ENCODE measurements at places on chromosomes 5 and 9. TPM values are rescaled to one million over a fixed set of nuclear protein-coding genes. Genes with fewer than 3 reads are reported as not detected.

The MPDZ gene
- total RNA-seq: not detected

The AK6 gene
- total RNA-seq: 10.6 TPM

The ABO gene
- total RNA-seq: 0.31 TPM

The SLC23A1 gene
- total RNA-seq: not detected

The RORB gene
- total RNA-seq: not detected

DNA sequence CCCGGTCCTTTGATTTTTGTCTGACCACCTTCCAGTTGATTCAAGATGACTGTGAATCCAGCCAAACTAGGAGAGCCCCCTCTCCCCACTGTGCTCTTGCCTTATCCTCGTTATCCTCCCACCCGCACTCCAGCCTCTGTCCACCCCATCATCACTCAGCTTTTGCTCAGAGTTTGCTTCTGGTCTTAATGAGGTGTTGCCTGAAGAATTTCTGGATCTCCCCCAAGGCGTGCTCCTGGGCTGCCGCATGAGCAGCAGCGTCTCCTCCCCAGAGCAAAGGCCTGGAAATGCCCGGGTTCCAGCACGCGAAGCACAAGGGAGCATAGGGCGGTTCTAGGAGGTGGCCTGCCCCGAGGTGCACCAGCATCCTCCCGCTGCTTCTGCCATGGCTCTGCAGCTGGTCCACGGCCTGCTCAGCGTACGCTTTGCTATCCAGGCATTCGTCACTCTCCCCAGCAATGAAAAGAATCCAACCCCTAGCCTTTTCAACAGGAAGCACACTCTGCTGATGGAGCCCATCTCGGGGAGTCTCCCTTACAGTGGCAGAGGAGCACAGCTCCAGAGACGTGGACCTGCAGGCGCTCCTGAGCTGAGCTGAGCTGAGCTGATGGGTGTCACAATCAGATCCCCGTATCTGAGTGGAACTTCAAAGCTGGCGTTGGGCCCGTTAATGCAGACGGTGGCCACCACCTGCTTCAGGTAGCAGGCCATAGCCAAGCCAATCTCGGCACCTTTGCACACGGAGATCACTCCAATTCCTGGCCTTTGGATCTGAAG is 50.7 kb downstream of the BAAT start:
- no peak overlapping the region for H3K4me3 ChIP-seq
- H3K27ac ChIP-seq: no peak overlapping the region
- no peaks in the 10 kb centered on the region for H3K27me3 ChIP-seq

- H3K4me3 ChIP-seq: no peak overlapping the region
- DNase-seq: no peak
- H3K27ac ChIP-seq: no peak overlapping the region
- no peaks in the 10 kb centered on the region for H3K27me3 ChIP-seq
- H3K36me3 ChIP-seq: no peaks in the 10 kb centered on the region
Observed at GRCh38 chr5:7208938-7209337, 187.0 kb upstream of the ADCY2 start.

DNA sequence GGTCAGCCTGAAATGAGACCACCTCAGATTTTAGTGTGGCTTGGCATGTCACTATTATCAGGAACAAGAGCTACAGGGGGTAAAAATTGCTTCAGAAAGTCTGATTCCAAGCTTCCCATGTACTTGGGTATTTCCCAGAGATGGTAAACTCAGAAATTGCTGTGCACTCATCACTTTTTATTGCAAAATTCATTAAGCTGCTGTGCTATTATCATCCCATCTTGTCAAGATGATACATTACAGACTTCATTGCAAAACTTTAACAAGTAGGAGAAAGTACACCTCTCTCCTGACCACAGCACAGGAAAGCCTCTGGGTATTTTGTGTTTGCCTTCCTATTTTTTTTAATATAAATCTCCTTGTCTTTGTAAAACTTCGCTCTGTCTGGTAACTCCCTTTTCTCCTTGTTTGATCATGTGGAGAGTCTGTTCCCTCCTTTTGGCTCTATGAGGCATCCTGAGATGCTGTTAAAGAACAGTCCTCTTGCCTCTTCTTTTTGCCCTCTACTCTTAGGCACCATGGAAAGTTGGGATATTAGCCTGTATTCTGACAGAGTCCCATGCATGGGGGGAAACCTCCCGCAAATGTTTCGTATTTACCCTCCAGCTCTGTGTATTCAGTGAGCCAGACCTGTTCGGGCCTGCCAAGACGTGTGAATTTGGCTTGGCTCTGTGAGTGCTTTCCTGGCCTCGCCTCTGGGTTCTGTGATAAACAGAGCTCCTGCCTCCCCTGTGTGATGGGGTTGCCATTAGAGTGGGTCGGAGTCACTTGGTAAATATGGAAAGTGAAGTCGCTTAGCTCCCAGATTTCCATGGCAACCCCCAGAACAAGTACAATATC is 260.7 kb downstream of the NR3C1 start:
- DNase-seq: no peak
- no peak overlapping the region for H3K4me3 ChIP-seq
- peaks cover 8% of the 10 kb centered on the region for H3K36me3 ChIP-seq

DNA sequence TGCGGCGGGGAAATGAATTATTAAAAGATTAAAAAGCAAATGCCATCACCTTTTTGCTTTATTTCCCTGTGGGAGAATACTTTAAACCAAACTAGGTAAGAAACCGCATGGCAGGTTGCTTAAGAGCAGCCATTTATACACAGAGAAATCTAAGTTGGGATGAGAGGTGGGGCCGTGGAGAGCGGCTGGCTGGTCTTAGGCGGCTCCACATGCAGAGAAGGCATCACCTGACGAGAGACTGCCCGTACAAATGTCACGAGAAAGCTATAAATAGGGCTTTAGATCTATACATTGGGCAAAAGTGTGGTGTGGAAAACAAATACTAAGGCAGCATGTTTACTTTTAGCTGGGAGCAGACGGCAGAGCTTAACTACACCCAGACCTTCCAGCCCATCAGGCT is 39.4 kb downstream of the MED27 start:
- no peak overlapping the region for H3K4me3 ChIP-seq
- H3K4me1 ChIP-seq: peaks cover 3% of the 10 kb centered on the region
- no peak overlapping the region for H3K27ac ChIP-seq
- no peak for DNase-seq

DNA sequence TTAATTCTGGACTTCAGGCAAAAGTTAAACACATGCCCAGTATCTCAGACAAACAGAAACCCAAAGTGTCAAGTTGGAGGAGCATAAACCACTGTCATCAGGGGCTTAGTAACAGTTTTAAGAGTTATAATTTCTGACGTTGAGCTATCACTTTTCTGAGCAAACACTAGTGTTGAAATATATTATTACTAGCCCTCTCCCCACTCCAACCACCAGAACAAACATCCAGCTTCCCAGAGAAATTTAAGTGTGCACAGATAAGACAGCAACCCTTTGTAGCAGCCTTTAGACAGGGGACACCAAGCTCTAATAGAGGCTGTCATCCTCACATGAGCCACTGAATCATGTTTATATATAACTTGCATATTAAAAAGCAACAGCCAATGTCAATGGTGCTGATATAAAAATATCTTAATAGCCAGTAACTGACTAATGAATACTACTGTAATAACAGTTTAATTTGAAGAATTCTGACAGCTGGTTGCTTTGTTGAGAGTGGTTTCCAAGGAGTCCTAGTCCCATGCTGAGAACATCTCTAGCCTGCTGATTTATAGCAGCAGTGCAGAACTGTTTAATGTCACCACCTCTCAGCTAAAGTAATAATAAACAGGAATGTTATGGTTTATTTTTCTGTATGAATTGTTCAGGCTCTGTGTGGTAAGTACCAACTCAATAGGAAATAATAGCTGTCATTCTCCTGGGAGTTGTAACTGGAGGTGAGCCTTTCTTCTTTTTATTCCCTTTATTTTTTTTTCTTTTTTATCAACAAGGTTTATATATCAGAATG is 528.7 kb upstream of the ZNF608 start:
- no peaks in the 10 kb centered on the region for H3K36me3 ChIP-seq
- no peak overlapping the region for H3K4me3 ChIP-seq
- no peaks in the 10 kb centered on the region for H3K4me1 ChIP-seq
- DNase-seq: no peak
- H3K27ac ChIP-seq: no peak overlapping the region

DNA sequence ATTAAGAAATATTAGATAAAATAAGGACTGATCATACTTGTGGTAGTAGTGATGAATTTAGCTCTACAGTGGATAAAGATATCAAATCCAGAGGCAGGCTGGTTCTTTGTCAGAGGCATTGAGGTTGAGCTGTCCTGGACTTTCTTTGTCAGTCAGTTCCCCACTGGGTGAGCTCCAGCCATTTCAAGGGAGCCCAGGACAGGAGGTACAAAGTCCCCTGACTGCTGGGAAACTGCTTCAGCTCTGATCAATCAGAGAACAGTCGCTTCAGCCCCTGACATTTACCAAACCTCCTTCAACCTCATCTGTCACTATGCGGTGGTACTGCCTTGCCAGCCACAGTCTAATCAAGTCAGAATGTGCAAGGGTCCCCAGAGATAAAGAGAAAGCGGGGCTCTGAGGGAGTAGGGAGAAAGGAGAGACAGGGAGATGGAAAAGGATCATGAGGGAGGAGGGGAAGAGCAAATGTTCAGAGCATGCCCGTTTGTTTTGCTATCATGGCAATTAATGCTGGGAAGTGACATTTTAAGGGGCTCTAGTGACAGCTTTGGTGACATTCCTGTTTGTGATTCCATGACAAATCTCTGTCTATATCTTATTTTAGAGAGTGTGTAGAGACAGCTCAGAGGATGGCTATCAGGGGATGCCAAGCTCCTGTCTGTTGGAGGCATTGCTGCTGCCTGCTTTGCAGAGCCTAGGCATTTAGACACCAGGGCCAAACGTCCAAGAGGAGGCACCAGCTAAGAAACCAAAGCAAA is 223.2 kb downstream of the ASTN2 start:
- H3K4me3 ChIP-seq: no peak overlapping the region
- H3K4me1 ChIP-seq: no peaks in the 10 kb centered on the region
- no peaks in the 10 kb centered on the region for H3K36me3 ChIP-seq
- no peak for DNase-seq

- no peak overlapping the region for H3K4me3 ChIP-seq
- H3K27ac ChIP-seq: no peak overlapping the region
- no peaks in the 10 kb centered on the region for H3K4me1 ChIP-seq
- DNase-seq: no peak
- no peaks in the 10 kb centered on the region for H3K27me3 ChIP-seq
Observed at GRCh38 chr5:74243634-74244033, 396.9 kb downstream of the ENC1 start.

DNA sequence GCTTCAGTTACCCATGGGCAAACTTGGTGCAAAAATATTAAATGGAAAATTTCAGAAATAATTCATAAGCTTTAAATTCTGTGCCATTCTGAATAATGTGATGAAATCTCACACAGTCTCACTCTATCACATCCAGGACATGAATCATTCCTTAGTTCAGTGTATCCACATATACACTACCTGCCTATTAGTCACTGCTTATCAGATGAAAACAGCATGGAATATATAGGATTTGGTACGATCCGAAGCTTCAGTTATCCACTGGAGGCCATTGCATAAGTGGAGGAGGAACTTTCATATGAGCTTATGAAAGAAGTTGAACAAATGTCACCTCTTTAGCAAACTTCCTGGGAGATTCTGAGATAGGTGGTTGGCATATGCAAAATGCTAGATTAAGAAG is 64.2 kb downstream of the GAPVD1 start:
- H3K27ac ChIP-seq: no peak overlapping the region
- DNase-seq: no peak
- H3K36me3 ChIP-seq: peaks cover 52% of the 10 kb centered on the region
- no peaks in the 10 kb centered on the region for H3K4me1 ChIP-seq
- no peaks in the 10 kb centered on the region for H3K27me3 ChIP-seq

DNA sequence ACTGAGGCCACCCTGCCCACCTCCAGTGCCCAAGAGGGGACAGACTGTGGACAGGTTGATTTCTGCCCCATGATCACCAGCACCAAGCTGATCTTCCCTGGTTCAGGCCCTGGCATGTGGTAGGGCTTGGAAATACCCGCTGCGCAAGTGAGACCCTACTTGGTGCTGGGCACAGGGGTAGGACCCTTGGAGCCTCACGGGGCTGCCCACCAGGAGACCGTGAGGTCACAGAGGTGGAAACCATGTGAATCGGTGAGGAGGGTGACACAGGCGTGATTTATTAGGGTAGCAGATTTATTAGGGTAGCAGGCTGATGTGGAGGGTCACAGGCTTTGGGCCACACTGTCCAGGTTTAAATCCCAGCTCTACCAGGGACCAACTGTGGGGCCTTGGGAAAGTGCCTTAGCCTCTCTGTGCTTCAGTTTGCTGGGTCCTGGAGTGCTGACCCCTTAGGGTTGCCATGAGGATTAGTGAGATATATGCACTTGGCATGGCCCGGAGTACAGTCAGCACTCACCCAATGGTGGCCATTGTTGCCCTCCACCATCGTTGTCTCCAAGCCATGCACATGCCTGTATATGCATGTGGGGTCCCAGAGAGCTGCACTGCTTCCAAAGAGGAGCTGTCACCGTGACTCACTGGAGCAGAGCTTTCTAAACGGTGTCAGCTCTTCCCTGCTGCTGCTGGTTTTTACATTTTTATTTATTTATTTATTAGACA is 20.9 kb upstream of the DUSP1 start:
- H3K36me3 ChIP-seq: no peaks in the 10 kb centered on the region
- H3K27me3 ChIP-seq: no peaks in the 10 kb centered on the region
- H3K4me1 ChIP-seq: peaks cover 6% of the 10 kb centered on the region

DNA sequence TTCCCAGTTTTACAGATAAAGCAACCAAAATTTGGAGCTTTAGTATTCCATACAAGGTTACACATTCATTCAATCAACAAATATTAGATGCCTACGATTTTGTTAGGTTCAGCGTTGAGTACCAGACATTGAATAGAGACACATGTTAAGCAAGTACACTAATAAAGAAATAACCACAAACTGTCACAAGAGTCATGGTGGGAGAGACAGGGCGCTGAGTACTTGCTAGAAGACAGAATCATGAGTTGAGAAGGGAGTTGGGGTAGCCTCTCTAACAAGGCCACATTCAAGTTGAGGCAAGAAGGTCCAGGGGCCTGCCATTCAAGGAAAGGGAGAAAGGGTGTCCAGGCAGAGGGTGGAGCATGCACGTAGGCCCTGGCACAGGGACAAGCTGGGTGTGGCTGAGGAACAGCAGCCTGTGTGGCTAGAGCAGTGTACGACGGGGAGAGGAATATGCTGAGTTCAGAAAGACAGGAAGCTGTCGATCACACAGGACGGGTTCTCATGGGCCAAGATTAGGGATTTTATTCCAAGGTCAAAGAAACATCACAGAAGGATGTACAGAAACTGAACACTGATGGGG is 17.0 kb downstream of the CDK5RAP2 start:
- no peak overlapping the region for H3K4me3 ChIP-seq
- H3K27me3 ChIP-seq: no peaks in the 10 kb centered on the region
- H3K27ac ChIP-seq: no peak overlapping the region

DNA sequence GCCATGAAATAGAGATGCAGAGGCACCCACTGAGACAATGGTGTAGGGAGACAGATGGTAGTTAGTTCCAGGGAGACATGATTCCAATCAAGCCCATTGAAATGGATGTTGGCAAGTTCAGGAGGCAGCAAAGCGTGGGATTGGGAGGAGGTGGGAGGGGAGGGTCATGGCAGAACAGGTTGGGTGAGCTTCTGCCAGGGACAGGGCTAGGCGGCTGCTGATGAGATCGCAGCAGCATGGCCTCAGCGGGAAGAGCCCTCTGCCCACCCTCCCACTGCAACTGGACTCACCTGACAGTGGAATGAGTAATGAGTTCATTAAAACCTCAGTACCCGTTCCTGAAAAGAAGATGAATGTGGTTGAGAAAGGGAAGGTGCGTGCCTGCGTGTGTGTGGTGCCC is 418.2 kb downstream of the CDK5RAP2 start:
- no peaks in the 10 kb centered on the region for H3K27me3 ChIP-seq
- no peak overlapping the region for H3K4me3 ChIP-seq
- no peak overlapping the region for H3K27ac ChIP-seq
- H3K36me3 ChIP-seq: no peaks in the 10 kb centered on the region
- no peak for DNase-seq

- no peak overlapping the region for H3K27ac ChIP-seq
- no peaks in the 10 kb centered on the region for H3K36me3 ChIP-seq
- DNase-seq: no peak
- no peaks in the 10 kb centered on the region for H3K4me1 ChIP-seq
Observed at GRCh38 chr5:143701493-143701892, 110.5 kb upstream of the HMHB1 start.
